ENCODE measurements at places on chromosomes 7 and 10.

GRCh38 chr10:109393425-109393824, 529.9 kb downstream of the XPNPEP1 start:
- no peak for DNase-seq

DNA sequence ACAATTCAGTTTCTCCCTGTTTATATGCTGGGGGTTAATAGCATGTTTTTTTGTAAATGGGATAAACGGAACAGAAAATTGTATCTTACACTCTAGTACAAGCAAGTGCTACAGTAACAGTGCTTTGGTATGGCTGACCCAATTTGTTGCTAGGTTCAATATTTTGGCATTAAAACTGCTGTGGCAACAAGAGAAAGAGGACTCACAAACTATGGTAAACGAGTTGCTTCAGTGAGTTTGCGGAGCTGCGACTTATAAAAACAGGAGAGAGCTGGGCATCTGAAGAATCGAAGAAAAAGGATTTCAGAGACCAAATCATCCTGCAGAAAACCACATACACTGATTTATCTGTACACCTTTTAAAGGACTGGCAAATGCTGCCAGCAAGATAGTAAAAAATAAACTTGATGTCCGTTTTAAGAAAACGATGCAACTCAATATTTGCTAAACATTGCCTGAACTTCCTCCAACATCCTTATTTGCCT, 2.2 kb downstream of the GLUD1 start:
- DNase-seq, result peak; percentile 11

- DNase-seq, result no peak
Measured at GRCh38 chr10:133183646-133184378, 23.8 kb downstream of the KNDC1 start.

- DNase-seq, result no peak
Measured at GRCh38 chr10:27380929-27381358, 123.2 kb upstream of the RAB18 start.

DNA sequence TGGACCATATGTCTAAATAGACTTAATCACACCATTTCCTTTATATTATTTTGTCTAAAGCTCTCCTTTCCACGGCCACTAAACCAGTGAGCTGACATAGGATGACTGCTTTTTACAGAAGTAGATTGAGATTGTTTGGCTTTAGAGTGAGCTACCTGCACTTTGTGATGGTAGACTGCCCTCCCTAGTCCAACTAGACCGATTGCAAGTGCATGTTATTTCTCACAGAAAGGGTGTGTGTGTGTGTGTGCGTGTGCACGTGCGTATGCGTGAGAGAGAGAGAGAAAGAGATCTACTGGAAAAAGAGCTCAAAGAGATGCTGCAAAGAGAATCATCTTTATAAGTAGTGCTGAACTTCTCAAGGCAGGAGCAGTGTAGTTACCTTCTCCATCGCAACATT, 60.7 kb downstream of the VCL start:
- peak; percentile 66 for DNase-seq

GRCh38 chr10:113094114-113094486, 144.1 kb downstream of the TCF7L2 start:
- DNase-seq, result no peak

DNA sequence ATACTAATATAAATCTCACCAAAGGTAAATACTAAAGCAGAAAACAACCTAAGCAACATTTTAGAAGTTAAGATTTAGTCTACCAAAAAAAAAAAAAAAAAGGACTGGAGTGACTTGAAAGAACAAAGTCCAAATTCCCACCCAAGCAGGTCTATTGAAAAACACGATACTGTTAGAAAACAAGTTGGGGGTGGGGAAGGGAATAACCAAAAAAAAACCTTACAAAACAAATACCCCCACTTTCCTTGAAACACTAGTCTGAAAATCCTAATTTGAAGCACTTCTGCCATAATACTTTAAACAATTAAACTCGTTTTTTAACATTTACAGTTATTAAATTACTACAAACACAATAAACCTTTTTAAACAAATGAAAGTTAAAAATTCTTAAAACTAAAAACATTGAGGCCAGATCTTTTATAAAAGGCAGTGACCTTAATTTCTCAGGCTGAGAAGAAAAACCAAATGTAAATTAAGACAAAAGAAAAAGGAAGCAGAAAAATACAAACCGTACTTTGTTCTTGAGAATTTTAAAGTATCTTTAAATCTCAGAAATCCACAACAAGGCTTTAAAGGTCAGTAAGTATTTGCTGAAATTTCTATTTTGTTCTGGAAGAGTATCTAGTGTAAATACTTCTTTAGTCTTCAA, 135.1 kb downstream of the NRBF2 start:
- DNase-seq, result peak; percentile 77

DNA sequence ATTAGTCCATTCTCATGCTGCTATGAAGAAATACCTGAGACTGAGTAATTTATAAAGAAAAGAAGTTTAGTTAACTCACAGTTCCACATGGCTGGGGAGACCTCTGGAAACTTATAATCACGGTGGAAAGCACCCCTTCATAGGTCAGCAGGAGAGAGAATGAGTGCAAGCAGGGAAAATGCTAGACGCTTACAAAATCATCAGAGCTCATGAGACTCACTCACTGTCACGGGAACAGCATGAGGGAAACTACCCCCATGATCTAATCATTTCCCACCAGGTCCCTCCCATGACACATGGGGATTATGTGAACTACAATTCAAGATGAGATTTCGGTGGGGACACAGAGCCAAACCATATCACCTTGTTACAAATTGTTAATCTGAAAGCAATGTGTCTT, 15.8 kb downstream of the TAS2R39 start:
- DNase-seq, result no peak

All from erythroblast (primary cell).